Kidney (tissue), 22 donors: ENCODE measurements at places on chromosomes 13 and 19.
A peak's percentile ranks its signal among the peaks of the same experiment; 100 is the strongest.

GRCh38 chr13:23658929-23659541, 88.8 kb downstream of the TNFRSF19 start:
- DNase-seq, result peak; percentile 39

DNA sequence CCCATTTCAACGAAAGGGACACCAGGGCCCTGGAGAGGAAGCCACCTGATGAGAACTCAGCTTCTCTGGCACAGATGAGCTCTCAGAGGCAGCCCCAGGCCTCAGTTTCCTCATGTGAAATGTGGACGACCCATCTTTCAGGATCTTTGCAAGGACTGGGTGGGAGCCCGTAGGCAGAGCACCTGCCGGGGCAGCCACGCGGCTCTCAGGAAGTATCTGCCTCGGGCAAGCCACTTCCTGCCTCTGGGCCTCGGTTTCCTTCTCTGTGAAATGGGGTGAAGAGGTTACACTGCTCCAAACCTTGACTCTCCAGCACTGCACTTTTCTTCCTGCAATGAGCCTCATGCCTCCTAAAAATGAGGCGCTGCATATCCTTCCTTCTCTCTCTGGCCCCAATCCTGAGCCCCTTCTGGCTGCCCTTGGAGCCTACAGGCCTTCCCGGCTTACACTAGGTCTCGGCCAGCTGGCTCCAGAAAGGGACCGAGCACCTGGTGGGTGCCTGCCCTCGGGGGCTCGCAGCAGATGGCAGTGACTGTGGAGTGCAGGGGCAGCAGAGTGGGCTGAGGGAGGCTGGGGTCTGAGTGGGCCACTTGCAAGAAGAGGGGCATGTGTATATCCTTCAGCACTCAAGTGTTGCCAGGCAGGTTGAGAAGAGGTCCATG, 3.5 kb downstream of the SSBP4 start:
- DNase-seq, result no peak

DNA sequence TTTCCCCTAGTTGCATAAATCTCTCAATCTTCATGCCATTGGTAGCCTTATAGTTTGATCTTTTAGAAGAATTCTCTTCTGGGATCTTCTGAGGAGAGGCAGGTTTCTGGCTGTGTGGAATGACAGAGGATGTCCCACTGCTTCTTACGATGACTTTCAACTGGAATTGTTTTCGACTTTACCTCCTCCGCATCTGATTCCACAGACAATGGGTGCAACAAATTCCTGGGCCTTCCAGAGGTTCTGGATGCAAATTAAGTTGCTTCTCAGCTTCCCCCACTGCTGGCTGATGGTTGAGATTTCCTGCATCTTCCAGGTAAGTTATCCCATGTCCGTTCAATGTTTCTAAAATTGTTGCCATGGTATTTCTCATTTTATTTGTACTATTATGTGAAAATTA, 142.3 kb upstream of the TSC22D1 start:
- DNase-seq, result no peak

GRCh38 chr19:45164577-45165335, 4.0 kb upstream of the NKPD1 start:
- peak; percentile 71 for DNase-seq

DNA sequence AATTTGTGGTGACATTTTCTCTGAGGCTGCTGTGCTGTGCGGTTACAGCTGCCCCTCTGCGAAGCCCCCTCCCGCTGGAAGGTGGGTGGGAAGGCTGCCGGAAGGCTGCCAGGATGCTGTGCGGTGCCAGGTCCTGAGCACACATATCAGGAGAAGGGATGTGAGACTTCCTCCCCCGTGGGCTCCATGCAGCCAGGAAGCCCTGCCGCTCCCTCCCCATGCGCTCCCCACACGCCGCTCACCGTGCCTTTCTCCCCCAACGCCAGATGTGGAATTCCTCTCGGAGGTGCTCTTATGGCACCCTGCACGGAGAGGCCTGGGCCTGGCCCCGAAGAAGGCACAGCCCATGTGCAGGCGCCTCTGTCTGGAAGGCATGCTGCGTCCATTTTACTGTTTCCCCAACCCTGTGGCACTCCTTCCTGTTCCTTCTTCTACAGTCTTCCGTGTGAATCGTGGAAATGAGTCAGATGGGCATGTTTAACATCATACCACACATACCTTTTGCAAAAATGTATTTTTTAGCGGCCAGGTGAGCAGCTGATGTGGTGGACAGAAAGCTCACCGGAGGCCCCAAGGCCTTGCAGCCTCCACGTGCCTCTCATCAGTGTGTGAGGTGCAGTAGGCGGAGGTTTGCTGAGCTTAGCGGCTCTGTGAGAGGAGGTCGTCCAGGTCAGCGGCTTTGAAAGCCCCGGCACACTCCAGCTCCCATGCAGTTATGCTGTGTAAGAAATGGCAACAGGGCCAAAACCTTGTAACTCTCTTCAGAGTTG, 88.0 kb downstream of the ATP11A start:
- DNase-seq, result no peak

- DNase-seq, result no peak
These were observed 60.3 kb downstream of the OLFM4 start for GRCh38 chr13:53088871-53089270.
